ENCODE measurements at places on chromosomes 1 and 21.

- no peak for DNase-seq
Measured at GRCh38 chr1:75127916-75128717, 6.1 kb upstream of the LHX8 start.

GRCh38 chr21:42433946-42434551 lies 30.3 kb downstream of the UBASH3A start:
- DNase-seq, result no peak

DNA sequence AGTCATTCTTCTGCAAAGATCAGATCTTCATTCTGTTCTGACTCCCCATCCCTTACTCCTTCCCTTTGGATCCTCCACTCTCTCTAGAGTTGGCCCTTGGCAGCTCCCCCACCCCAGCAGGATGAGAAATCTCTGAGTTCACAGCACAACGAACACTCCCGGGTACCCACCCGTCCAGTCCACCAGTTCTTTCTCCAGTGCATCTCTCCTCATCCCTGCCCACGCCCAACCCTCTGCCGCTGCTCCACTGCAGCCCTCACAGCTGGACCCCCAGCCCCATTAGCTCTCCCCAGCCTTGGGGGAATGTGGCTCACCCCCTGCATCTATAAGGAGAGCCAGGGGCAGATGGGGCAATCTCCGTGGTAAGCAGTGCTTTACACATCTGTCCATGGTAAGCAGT lies 125.7 kb downstream of the MATN1 start:
- no peak for DNase-seq

GRCh38 chr1:207873055-207873890 lies 37.7 kb downstream of the CD34 start:
- peak; percentile 53 for DNase-seq

- DNase-seq, result no peak
Measured at GRCh38 chr21:40425981-40426380, 421.0 kb downstream of the DSCAM start.

DNA sequence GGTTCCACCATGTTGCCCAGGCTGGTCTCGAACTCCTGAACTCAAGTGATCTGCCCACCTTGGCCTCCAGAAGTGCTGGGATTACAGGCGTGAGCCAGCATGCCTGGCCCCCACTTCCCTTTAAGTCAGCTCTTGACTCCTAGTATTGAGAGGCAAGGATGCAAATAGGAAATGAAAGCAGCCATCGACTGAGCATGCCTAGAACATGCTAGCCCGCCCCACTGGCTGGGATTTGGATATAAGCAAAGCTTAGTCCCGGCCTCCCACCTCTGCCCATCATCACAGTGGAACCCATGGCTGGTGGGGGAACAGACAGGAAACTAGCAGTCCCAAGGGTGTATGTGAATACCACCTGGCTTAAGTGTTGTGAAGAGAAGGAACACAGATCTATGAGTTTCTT lies 10.5 kb downstream of the C1orf167 start:
- DNase-seq, result no peak

DNA sequence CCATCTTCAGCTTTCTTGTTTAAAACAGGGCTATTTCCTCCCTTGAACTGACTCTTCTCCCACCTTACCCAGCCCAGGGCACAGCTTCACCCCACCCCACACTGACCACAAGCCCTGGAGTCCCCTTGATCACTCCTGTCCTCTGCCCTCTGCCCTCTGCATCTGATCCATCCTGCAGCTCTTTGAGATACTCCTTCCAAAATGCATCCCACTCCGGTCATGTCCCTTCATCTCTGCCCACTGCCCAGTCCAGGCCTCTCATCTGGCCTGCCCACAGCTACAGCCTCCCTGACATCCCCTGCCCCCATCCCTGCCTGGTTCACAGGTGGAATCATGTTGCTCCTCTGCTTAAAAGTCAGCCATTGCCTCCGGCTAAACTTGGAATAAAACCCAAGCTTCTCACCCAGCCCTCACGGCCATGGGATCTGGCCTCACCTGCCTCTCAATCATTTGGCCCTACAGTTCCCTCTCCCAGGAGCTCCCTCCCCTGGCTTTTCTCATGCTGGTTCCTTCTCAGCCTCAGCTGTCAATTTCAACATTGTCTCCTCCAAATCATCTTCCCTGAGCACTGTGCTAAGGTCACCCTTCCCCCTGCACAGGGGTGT lies 202.0 kb downstream of the MATN1 start:
- DNase-seq, result no peak

GRCh38 chr1:66648901-66649595 lies 103.2 kb upstream of the DYNLT5 start:
- DNase-seq, result no peak

- no peak for DNase-seq
Measured at GRCh38 chr1:116819081-116819480, 64.9 kb downstream of the CD2 start.
